ENCODE measurements at places on chromosomes 2 and 18.

DNA sequence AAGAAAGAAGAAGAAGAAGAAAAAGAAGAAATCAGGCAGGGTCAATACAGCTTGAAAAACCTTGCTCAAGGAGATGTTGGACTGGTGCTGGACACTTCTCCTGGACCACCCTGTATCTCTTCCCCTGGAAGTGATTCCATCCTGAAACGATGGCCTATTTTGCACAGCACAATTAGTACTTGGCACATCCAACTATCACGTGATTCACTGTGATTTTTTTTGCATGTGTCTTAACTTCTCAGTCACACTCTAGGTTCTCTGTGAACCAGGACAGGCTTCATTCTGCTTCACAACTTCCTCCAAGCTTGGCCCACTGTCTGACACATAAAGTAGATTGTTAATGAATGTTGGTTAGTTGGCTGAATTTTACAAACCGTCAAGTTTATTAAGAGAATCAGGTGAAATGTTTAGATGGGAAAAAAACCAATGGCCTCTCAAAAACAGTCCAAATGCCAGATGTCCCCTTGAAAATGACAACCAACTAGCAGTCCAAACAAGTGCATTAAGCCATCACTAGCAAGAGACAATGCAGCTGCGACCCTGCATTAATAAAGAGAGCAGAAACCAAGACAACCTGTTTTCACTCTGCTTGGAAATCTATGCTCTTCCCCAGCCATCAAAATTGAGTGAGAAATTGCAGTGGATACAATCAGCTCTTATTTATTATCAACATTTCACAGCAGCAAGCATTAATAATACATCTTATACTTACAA is 300.0 kb upstream of the CHAC2 start:
- no peak for DNase-seq

DNA sequence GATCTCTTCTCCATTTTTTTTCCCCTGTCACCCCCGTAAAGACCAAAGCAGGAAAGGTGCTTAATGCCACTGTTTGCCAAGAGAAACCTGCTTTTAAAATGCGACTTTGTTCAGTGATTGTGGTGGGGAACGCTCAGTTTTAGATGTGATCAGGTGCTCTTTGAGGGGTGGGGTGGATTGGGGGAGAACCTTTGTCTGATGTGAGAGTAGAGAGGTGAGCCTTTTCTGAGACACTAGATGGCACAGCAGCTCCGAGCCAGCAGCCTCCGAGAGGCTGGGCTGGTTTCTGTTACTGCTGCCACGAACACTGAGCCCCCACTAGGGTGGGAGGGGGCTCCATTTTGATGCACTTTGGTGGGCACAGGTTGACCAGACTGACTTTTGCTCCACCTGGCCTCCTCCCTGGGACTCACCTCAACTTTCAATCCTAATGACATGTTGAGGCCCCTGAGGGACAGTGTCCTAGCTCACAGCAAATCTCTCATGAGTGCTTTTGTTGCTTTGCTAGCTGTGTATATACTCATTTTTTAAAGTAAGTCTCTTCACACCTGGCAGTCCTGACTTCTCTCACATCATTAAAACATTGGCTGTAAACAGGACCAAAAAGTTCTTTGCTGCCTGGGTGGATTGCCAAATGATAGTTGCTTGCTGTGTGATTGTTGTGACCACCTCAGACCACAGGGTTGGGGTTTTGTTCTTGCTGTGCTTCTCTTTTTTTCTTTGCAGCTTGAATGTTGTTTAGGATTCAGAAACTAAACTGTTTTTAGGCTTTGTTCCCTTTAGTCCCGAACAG is 98.2 kb upstream of the MAP3K20 start:
- DNase-seq: no peak

DNA sequence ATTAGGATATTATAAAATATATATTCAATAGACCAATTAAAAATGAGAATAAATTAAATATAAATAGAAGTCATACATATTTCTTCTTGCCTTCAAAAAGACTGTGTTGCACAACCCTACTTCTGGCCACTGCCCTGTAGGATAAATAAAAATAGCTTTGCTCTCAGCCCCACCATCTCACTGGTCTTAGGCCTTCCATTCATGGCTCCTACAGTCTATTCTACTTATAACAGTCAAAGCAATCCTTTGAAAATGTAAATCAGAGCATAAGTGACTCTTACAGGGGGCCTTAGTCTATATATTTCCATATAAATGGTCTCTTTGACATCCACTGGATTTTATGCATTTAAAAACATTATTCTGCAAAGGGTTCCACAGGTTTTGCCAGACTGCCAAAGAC is 72.9 kb downstream of the KLF7 start:
- no peak for DNase-seq

DNA sequence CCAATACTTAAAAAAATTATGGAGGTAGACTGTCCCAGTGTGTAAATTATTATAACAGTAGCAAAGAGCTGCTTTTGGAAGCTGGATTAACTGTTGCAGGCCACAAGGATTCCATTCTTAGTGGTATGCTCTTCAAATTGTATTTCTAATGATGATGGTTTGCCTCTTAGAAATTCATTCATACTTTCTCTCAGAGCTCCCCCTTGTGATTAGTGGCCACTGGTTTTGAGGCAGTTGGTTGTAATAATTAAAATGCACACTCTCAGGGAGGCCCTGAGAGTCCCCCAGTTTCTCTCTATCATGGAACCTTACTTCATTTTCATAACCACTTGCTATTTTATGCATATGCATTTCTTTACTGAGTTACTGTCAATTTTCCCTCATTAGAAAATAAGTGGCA is 122.5 kb downstream of the PLA2R1 start:
- no peak for DNase-seq
